ENCODE measurements at places on chromosomes 7 and 10. TPM values are rescaled to one million over a fixed set of nuclear protein-coding genes. Genes with fewer than 3 reads are reported as not detected.

The TBX20 gene
- not detected for total RNA-seq

The FANK1 gene
- 0.20 TPM for total RNA-seq

The TAC1 gene
- total RNA-seq: not detected

The COBL gene
- total RNA-seq: under 0.01 TPM

The TAS2R4 gene
- 1.5 TPM for total RNA-seq

The STEAP1 gene
- total RNA-seq: 152 TPM

The ZNF736 gene
- total RNA-seq: 11.8 TPM

The NDUFA5 gene
- 24.6 TPM for total RNA-seq

The SPDYE2B gene
- total RNA-seq: not detected

The ANKIB1 gene
- 47.9 TPM for total RNA-seq

The CYP2C18 gene
- not detected for total RNA-seq

The NUTM2D gene
- total RNA-seq: 1.1 TPM

The TSPAN13 gene
- total RNA-seq: 1.1 TPM

The SPAM1 gene
- not detected for total RNA-seq

The MEST gene
- total RNA-seq: 1.8 TPM

The C7orf57 gene
- total RNA-seq: not detected

The STK32C gene
- 13.9 TPM for total RNA-seq

The LIPM gene
- total RNA-seq: not detected

The ITIH5 gene
- total RNA-seq: 0.20 TPM

The STAM gene
- 20.2 TPM for total RNA-seq

The SRI gene
- 165 TPM for total RNA-seq

The MYH16 gene
- not detected for total RNA-seq

The WBP1L gene
- 34.4 TPM for total RNA-seq

The GALNT17 gene
- 0.37 TPM for total RNA-seq

The JAKMIP3 gene
- total RNA-seq: under 0.01 TPM

The TRIL gene
- total RNA-seq: 0.73 TPM

The PLA2G12B gene
- not detected for total RNA-seq

The GPR15LG gene
- total RNA-seq: not detected

The UNCX gene
- total RNA-seq: not detected

The CCDC7 gene
- 26.8 TPM for total RNA-seq

The MSRB2 gene
- 5.5 TPM for total RNA-seq

The CLCN1 gene
- not detected for total RNA-seq

The NRP1 gene
- total RNA-seq: 402 TPM

The GIMAP7 gene
- total RNA-seq: not detected

The CFAP70 gene
- 0.39 TPM for total RNA-seq

The PLAU gene
- total RNA-seq: 63.9 TPM

All from subcutaneous preadipocyte (primary cell).